ENCODE measurements at places on chromosomes 2 and 18.

- DNase-seq, result no peak
Observed at GRCh38 chr2:225998653-225999052, 599.1 kb downstream of the NYAP2 start.

DNA sequence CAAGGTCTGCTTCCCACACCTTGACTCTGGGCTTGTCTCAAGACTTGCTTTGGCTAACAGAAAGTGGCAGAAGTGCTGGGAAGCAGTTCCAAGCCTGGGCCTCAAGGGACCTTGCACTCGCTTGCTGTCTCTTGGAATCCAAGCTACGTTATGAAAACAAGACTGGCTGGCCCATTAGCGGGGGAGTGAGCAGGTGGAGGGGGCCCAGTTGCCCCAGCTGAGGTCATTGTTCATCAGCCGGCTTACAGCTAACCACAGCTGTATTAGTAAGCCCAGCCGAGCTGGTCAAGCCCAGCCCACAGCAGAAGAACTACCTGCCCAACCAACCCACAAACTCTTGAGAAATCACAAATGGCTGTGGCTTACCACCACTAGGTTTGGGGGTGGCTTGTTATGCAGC lies 63.1 kb downstream of the MARCO start:
- peak; percentile 61 for DNase-seq

DNA sequence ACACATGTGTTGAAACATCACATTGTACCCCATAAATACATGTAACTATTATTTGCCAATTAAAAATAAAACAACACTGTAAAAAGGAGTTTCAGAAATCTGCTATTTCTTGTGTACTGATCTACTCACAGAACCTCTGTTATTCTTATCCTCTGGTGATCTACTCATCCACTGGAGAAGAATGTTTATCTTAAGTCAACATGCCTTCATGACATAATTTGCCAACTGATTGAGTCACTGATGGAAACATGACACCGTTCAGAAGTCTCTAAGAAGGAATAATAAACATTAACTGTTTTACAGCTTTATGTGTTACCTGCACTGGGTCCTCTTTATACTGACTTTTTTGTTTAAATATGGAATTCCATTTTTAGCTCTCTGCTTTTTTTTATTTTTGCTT lies 555.2 kb downstream of the DCDC2C start:
- DNase-seq, result peak; percentile 65

DNA sequence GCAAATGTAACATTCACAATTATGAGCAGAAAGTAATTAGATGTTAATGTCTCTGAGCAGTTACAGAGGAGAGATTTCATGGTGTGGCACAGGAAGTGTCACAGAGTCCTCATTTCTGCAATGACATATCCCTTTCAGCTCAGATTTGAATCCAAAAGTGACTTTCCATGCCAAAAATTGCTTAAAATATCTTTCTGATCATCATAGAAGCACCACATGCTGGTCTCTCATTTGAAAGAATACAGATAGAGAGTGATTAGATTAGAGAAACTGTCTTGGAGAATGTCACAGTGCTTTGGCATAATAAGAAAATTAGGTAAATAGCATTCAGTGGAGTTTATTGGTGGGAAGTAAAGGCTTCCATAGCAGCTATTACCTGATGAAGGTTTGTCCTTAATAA lies 383.4 kb upstream of the CDH2 start:
- DNase-seq, result no peak

DNA sequence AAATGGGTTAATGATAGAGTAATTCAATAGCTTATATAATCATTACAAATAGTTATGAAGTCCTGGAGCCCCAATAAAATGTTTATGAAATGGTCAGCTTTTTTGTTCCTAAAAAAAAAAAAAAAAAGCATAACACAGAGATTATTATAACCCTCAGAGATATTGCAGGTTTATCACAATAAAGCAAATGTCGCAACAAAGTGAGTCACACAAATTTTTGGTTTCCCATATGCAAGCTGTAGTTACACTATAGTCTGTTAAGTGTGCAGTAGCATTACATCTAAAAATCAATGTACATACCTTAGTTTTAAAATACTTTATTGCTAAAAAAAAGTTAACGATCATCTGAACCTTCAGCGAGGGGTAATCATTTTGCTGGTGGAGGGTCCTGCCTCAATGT lies 20.0 kb downstream of the WDFY1 start:
- no peak for DNase-seq

DNA sequence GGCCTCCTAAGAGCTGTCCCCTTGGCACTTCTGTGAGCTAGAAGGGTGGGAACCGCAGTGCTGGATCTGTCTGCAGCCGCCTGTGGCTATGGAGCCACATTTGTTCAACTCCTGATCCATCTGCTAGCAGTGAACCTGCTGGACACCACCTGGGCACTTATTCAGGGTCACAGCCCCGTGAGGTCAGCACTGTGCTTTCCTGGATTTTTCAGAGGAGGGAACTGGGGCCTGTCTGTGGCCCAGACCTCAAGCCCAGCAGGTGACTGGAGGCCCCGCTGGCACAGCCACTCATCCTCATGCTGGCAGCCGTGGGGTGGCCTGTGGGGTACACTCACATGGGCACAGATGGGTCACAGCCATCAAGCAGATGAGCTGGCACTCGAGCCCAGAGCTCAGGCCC lies 155.3 kb downstream of the TFCP2L1 start:
- DNase-seq, result no peak

DNA sequence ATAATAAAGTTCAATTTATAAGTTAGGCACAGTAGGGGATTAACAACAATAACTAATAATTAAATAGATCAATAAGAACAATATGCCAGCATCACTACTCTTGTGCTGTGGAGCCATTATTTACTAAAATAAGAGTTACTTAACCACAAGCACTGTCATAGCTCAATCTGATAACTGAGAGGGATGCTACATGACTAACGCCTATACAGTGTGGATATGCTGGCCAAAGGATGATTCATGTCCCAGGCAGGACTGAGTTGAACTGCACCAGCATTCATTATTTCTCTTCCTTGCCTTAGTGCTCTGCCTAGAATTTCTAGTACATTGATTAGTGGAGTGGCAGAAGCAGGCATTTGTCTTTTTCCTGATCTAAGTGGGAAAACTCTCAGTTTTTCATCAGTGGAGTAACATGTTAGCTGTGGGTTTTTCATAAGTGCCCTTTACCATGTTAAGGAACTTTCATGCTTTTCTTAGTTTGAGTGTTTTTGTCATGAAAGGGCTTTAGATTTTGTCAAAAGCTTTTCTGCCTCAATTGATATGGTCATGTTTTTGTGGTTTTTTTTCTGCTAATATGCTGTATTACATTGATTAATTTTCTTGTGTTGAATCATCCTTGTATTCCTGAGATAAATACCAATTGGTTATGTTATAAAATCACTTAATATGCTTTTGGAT lies 21.7 kb downstream of the KIAA1328 start:
- peak; percentile 65 for DNase-seq
